ENCODE measurements at places on chromosomes 11 and 22.

DNA sequence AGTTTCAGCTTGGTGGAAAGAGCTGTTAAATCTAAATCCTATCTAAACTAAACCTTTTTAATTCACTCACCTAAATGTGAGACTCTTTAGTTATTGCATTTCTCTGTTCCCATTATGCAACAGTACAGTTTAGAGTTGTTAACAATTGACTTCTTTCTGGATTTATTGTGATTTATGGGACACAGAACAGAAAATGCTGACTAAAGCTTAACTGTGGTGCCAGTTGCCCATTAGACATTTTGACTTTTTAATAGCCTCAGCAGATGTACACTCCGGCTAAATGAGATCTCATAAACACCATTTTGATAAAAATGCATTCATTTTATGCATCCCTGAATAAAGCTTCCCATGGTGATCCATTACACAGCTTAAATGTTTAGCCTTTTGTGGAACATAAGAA is 356.6 kb downstream of the CASP12 start:
- no peak for DNase-seq

DNA sequence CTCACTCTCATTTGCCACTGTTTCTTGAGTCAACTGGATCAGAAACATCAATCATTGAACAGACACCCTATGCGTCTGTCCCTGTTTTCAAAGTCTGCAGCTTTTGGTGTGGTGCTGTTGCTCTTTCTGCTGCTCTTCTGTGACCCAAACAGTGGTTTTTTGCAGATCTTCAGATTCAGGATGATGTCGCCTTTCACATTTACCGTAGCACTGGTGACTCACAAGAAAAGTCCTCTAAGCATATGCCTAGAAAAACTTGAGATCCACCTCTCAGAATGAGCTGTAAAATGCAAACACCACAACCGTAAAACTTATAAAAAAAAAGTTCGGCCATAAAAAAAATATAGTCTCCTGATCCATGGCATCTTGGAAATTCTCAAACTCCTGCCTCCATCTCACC is 400.4 kb downstream of the NTM start:
- DNase-seq: no peak

- no peak for DNase-seq
Measured at GRCh38 chr22:29122041-29122440, 49.2 kb downstream of the KREMEN1 start.

DNA sequence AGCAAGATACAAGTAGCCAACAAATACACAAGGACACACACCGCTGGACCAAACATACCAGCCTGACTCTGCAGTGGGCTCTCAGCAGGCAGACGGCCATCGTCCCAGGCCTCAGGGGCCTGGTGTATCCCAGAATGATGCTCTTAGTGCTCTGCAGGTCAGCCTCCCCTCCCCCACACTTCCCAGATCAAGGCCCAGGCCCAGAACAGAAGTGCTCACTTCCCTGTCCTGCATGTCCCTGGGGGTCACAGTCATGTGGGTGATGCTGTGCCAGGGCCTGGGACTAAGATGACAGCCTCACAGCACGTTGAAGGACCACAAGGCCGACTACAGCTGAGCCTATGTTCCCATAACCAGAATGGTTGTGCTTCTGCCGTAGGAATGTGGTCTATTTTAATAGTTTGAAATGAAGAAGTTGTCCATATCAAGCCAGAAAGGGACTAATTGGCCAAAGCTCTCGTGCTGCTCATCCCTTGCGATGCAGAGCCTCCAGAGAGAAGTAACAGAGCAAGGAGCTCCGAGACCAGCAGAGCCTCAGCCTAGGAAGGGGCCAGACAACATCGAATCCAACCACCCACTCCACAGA is 48.6 kb downstream of the GAB4 start:
- DNase-seq: no peak

DNA sequence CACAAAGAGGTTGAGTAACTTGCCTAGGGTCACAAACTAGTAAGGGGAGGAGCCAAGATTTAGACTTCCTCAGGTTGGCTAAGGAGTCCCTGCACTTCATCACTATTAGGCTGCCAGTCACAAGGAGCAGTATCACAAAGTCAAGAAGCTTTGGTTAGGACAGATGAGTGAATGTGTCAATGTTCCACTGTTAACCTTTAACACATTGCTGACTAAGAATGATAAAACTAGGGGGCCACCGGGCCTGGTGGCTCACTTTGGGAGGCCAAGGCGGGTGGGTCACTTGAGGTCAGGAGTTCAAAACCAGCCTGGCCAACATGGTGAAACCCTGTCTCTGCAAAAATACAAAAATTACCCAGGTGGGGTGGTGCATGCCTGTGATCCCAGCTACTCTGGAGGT is 32.0 kb downstream of the TMEM123 start:
- no peak for DNase-seq

DNA sequence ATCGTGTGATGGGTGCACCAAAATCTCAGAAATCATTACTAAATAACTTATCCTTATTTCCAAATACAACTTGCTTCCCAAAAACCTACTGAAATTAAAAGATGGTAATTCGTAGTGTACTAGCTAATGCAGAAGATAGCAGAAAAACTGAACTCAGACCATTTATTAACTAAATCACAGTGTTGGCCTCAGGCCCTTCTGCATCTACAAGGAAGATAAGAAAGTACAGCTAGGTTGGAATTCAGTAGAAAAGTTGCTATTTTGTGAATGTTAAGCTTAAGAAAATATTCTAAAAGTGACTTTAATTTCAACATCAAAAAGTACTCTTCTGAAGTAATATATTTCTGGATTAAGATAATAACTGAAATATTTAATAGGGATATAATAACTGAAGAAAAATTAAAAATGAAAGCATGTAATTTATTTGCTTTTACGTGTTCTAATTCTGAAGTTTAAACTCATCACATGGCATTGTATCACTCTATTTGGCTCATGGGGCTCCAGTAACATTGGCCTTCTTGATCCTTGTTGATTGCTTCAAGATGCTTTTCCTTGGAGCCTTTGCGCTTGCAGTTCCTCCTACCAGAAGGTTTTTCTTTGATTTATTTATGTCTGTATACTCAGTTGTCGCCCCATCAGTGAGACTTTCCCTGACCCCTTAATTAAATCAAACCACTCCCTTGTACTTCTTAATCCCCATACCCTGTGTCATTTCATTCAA is 847.9 kb upstream of the ANO3 start:
- DNase-seq: no peak

GRCh38 chr11:116224154-116224888 is 548.5 kb downstream of the BUD13 start:
- DNase-seq: no peak

GRCh38 chr11:15852179-15852578 is 504.2 kb downstream of the SOX6 start:
- DNase-seq: no peak

- no peak for DNase-seq
Measured at GRCh38 chr11:99148352-99148751, 127.6 kb downstream of the CNTN5 start.

GRCh38 chr11:86372041-86372440 is 2.6 kb upstream of the CCDC81 start:
- no peak for DNase-seq

DNA sequence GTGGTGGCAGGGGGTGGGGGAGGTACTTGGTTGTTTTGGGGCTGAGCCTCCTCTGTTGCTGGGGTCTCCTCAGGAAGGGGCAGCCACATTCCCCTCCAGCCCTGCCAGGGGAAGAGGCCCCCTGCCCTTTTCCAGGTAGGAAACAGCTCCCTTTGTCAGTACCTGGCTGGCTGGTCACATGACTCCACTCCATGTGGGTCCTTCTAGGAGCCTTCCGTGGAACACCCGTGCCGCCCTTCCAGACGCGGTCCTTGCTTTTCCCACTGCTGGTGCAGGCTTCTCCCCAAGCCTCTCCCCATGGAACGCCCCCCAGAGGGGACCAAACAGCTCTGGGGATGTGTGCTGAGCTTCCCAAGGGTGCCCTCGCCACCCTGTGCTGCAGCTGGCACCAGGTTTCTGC is 19.9 kb downstream of the IFT27 start:
- DNase-seq: no peak

- no peak for DNase-seq
Measured at GRCh38 chr11:119087123-119087522, 2.4 kb downstream of the HMBS start.

GRCh38 chr11:119089319-119089718 is 4.6 kb downstream of the HMBS start:
- DNase-seq: no peak

DNA sequence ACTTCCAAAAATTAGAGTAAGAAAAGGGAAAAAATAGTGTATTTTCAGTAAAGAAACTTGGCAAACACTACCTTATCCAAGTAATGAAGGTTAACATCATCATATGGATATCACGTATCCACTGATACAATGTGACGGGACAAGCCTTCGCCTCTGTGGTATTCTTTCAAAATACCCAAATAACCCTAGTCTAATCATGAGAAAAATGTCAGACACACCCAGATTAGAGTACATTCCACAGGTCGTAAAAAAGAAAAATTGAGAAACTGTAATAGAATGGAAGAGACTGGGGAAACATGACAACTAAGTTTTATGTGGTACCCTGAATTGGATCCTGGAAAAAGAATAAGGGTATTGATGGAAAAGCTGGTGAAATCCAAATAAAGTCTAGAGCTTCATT is 48.9 kb downstream of the NARS2 start:
- no peak for DNase-seq

- DNase-seq: no peak
Measured at GRCh38 chr11:128741916-128742315, 48.0 kb downstream of the FLI1 start.

GRCh38 chr11:41189701-41190436 is 269.6 kb downstream of the LRRC4C start:
- no peak for DNase-seq

- DNase-seq: no peak
Measured at GRCh38 chr11:73194034-73194507, 24.0 kb upstream of the P2RY2 start.

- no peak for DNase-seq
Measured at GRCh38 chr11:58613228-58613627, 9.2 kb upstream of the CNTF start.

DNA sequence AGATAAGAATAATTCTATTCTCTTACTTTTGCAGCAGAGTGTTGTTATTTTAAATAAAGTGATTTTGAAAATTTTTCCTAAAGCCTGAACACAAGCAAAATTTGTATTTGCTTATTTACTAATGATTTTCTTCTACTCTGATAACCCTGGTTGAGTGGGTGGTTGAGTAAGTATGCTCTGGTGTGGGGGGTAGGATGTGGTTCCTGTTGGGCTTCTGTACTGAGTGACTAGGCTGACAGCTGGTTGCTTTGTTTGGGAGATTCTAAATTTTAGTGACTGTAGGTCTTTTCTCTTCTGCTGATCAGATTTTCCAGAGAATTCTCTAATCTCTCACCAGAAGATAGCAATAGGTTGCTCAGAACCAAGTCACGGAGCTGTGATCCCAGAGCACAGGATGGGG is 61.6 kb downstream of the METTL15 start:
- no peak for DNase-seq

- DNase-seq: no peak
Measured at GRCh38 chr11:81574301-81574700, 1159.4 kb downstream of the FAM181B start.

- no peak for DNase-seq
Measured at GRCh38 chr11:72483412-72484186, 49.3 kb upstream of the CLPB start.

- DNase-seq: no peak
Measured at GRCh38 chr11:117884994-117885393, 8.5 kb upstream of the FXYD6 start.

DNA sequence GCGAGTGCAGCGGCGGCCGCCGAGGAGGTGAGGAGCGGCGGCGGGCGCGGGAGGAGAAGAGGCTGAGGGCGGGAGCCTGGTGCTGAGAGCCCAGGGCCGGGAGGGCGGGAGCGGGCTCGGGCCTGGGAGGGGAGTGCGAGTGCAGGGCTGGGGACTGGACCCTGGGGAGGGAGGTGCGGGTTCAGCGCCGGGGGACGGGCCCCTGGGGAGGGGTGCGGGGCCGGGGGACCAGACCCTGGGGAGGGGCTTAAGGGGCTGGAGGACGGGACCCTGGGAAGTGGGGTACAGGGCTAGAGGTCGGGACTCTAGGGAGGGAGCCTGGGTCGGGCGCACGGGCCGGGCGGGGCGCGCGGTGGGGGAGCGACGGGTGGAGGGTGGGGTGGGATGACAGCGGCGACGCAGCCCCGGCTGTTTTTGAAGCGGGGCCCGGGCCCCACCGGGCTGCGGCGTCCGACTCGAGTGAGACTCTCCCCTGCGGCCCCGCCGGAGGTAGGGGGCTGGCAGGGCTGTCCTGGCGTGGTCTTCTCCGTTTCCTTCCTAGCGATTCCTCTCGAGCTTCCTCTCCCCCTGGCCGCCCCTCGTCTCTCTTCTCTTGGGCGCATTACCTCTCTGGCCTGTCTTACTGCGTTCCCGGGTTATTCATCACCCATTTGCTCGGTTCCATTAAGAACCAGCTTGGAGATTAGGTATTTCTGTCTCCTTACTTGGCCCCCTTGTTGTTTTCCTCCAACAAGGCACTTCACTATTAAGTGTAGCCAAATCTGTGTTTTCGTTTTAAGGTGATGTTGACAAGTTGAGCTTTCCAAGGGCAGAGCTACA is 754 bp downstream of the NUP50 start:
- no peak for DNase-seq

DNA sequence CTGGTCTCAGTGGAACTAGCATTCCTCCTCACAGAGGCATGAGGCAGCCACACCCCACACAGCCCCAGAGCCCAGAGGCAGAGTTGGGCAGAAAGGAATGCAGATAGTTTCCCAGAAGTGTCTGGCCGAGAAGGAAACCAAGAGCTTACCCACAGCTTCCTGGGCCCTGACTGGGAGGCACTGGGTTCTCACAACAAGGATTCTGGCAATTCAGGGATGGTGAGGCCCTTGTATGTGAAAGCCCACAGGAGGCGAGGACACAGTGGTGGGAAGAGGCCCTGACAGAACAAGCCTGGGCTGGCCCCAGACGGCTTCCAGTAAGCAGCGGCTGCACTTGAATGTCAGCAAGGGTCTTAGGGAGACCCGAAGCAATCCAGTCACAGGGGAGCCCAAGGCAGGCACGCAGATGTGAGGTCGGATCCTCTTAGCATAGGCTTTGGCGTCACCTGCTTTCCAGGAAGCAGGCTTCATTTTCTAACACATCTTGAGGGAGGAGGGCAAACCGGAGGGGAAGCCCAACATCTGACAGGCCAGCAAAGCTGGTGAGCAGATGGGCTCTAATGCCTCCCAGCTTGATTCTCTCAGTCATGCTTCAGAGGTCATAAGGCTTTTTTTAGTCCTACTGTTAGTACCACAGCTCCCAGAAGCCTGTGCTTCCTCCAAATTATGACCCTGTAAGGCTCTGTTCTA is 78.3 kb upstream of the AKIP1 start:
- DNase-seq: no peak

GRCh38 chr11:40100162-40100553 is 1359.3 kb downstream of the LRRC4C start:
- DNase-seq: no peak

- DNase-seq: no peak
Measured at GRCh38 chr11:27386181-27386845, 23.3 kb upstream of the CCDC34 start.

- DNase-seq: no peak
Measured at GRCh38 chr22:40065981-40066380, 71.2 kb downstream of the FAM83F start.

All from esophagus squamous epithelium (tissue), 5 donors.